ENCODE measurements at places on chromosomes 1 and 21. TPM values are rescaled to one million over a fixed set of nuclear protein-coding genes. Genes with fewer than 3 reads are reported as not detected.

TMEM125 gene
- not detected for total RNA-seq

SLFNL1 gene
- total RNA-seq: 0.31 TPM

NMNAT2 gene
- total RNA-seq: 0.26 TPM

RAVER2 gene
- 9.1 TPM for total RNA-seq

KRTAP25-1 gene
- total RNA-seq: not detected

All from gastrocnemius medialis (tissue), 4 donors.